ENCODE measurements at places on chromosomes 11 and 22.

GRCh38 chr11:71309611-71310010, 57.2 kb upstream of the SHANK2 start:
- no peak for DNase-seq

DNA sequence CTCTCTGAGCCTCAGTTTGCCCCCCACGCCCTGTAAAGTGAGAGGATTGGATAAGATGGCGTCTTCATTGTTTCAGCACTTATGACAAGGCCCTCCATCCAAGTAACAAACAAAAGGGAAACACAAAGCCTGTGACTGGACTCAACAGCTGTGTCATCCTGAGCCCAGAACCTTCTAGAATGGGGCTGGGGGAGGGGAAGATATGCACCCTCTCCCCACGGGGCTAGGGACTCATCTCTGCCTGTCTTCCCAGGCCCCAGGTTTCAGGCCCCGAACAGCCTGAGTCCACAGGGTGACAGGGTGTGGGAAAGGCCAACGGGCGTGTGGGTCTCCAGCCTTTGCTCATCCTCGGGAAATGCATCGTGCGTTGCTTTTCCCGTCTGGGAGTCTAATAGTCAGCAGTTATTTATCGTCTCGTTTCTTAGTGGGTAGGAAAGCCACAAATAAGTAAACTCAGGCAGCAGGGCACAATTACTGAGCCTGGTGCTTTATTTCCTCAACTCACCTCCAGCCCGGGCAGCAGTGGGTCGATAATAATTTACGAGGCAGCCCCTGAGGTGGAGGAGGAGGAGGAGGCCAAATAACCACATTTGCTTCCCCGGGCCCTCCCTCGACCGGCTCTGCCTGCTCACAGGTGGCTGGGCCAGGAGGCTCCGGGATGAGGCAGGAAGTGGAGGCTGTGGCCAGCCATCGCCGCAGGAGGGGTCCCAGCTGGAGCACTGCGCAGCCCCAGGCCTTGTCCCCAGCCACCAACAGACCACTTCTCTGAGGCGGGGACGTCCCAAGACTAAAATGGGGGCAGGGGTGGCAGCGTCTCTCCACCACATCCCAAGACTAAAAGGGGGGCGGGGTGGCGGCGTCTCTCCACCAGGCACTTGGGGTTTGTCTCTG, 54.4 kb downstream of the FLRT1 start:
- no peak for DNase-seq

DNA sequence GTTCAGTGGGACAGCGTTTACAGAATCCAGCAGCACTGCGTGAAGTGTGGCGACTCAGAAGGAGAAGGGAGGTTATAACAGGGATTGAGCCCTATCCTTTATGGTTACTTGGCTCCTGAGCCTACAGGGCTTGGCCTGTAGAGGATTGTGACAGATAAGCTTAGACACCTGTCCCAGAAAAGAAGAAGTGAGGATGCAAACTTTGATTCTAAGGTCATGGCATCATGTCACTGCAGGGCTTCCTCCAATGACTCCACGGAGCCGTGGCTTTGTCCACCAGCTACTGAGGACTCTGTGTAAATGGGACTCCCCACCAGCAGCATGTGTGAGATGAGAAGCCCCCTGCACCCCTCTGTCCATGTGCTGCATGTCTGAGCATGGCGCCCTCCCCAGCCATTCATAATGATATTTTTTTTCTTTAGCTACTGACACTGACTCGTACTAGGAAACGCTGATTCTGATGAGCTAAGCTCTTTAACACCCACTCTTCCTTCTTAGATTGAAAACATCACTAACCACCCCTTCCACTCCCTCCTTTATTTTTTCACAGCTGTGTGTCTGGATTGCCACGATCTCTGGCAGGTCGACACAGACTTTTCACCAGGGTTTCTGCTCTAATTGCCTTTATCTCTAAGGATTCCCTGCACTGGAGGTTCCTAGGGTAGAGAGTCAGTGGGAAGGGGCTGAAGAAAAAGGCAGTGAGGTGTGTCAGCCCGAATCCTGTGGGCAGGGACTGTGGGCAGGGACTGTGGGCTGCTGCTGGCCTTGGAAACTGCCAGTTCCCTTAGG, 65.5 kb upstream of the TTC12 start:
- no peak for DNase-seq

- DNase-seq, result no peak
Measured at GRCh38 chr11:70569618-70569890, 171.2 kb downstream of the CTTN start.

DNA sequence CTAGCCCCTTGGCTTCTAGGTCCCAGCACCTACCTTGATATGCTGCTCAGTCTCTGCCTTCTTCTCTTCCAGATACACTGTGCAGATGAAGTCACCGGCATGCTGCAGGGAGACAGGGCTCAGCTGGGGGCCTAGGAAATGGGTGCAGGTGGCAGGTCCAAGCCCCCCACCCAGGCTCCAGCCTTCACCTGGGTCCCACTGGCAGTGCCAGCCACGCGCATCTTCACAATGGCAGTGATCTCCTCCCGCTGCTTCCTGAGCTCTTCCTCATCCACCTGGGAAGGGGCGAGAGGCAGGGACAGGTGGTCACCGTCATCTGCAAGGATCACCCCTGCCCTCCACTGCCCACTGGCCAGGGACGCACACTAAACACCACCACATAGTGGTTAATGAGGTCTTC, 21.1 kb upstream of the PDE2A start:
- DNase-seq, result no peak
